Activated naive CD4-positive, alpha-beta T cell treated with anti-CD3 and anti-CD28 coated beads for 36 hours (primary cell): ENCODE measurements at places on chromosomes 16 and 17. TPM values are rescaled to one million over a fixed set of nuclear protein-coding genes. Genes with fewer than 3 reads are reported as not detected.

Gene KRT16
- total RNA-seq = not detected

DNA sequence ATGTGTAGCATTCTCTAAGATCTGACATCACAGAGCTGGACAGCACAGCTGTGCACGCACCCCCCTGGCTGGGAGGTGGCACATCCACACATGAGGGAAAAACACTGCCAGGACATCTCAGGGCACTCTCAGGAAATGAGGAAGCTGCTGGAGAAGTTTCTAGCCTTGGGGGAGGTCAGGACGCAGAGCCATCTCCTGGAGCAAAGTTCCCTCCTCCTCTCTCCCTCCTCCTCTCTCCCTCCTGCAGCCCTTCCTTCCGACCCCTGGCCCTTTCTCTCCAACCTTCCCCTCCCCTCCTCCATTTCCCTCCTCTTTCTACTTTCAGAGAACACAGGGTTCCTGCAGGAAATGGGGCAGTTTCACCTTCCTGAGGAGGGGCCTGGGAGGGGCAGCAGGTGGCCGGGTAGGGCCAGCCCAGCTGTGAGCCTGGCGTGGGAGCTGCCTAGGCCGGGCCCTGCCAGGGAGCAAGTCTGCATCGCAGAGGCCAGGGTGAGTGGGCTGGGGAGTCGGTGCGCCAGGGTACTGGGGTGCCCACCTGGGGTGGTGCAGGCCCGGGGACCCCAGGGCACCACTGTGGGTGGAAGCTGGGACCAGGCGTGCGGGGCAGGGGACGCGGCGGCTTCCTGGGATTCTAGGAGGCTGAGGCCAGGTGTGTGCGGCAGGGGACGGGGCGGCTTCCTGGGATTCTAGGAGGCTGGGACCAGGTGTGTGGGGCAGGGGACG, at the start of gene DPEP1:
DPEP1 (plus strand) TSS at position 412 of the 723 bp plus-strand sequence. CDS start 16,769 bp downstream, outside the sequence.
- H3K4me3 ChIP-seq = no peak within 1 kb of the TSS
- no peak within 1 kb of the TSS for H3K27ac ChIP-seq
- no peaks in the 10 kb centered on the region for H3K27me3 ChIP-seq
- H3K36me3 ChIP-seq = no peaks in the 10 kb centered on the region
- H3K4me1 ChIP-seq = peaks cover 12% of the 10 kb centered on the region
- DNase-seq = no peak

GRCh38 chr17:22703204-22703603, 1010.9 kb downstream of the KCNJ18 start:
- H3K36me3 ChIP-seq = no peaks in the 10 kb centered on the region
- no peaks in the 10 kb centered on the region for H3K27me3 ChIP-seq

DNA sequence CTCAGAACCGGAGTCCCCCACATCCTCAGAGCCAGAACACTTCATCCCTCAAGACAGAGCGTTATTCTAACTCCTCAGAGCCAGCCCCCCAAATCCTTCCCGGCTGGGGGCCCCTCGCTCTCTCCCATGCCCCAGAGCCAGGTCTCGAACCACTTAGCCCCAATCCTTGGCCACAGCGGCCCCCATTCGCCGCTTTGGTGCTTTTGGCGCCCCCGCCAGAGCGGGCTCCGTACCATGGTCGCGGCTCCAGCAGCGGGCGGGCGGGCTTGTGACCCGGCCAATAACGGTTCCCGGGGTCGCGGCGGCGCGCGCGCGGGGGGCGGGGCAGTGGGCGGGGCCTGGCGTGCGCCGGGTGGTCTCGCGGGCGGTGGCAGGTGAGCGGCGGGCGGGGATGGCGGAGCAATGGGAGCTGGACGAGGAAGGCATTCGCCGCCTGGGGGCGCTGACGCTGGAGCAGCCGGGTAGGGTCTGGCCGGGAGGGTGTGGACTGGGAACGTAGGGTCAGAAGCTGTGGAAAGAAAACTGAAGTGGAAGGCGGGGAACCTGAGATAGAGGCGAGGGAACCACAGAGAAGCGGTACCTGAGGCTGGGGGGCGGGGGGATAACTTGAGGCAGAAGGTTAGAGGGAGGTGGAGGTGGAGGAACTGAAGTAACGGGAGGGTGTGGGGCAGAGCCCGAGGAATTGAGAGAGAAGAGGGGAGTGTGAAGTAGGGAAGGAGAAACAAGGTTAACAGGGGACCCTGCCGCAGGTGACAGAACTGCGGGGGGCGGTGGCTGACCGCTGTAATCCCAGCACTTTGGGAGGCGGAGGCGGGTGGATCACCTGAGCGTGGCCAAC, at the start of the genes KCTD19 and LRRC36:
KCTD19 (minus strand) TSS at position 270 of the 838 bp plus-strand sequence; CDS start at position 236, 34 bp downstream.
LRRC36 (plus strand) TSS at position 344 of the 838 bp plus-strand sequence; CDS start at position 392, 48 bp downstream.
- peaks cover 8% of the 10 kb centered on the region for H3K4me1 ChIP-seq
- no peak within 1 kb of the TSS for H3K27ac ChIP-seq
- H3K4me3 ChIP-seq = peak within 1 kb of the TSS; percentile 79
- no peaks in the 10 kb centered on the region for H3K36me3 ChIP-seq
- peaks cover 45% of the 10 kb centered on the region for H3K27me3 ChIP-seq

- H3K4me1 ChIP-seq = peaks cover 23% of the 10 kb centered on the region
- peaks cover 46% of the 10 kb centered on the region for H3K36me3 ChIP-seq
- H3K4me3 ChIP-seq = no peak overlapping the region
- no peak overlapping the region for H3K27ac ChIP-seq
Observed at GRCh38 chr17:42818379-42818778, 5.7 kb downstream of the BECN1 start.
